ENCODE measurements at places on chromosomes 3 and 15. TPM values are rescaled to one million over a fixed set of nuclear protein-coding genes. Genes with fewer than 3 reads are reported as not detected.

- H3K27ac ChIP-seq, result no peak overlapping the region
- peaks cover 8% of the 10 kb centered on the region for H3K27me3 ChIP-seq
- no peaks in the 10 kb centered on the region for H3K36me3 ChIP-seq
- no peak for DNase-seq
- no peak overlapping the region for H3K4me3 ChIP-seq
- H3K4me1 ChIP-seq, result peaks cover 20% of the 10 kb centered on the region
Measured at GRCh38 chr3:9253327-9253726, 3.9 kb upstream of the SRGAP3 start.

GRCh38 chr15:57296473-57297162 is 79.7 kb upstream of the CGNL1 start:
- DNase-seq, result no peak
- H3K4me1 ChIP-seq, result peaks cover 3% of the 10 kb centered on the region
- H3K27ac ChIP-seq, result no peak overlapping the region
- H3K36me3 ChIP-seq, result peaks cover 5% of the 10 kb centered on the region
- H3K27me3 ChIP-seq, result no peaks in the 10 kb centered on the region

DNA sequence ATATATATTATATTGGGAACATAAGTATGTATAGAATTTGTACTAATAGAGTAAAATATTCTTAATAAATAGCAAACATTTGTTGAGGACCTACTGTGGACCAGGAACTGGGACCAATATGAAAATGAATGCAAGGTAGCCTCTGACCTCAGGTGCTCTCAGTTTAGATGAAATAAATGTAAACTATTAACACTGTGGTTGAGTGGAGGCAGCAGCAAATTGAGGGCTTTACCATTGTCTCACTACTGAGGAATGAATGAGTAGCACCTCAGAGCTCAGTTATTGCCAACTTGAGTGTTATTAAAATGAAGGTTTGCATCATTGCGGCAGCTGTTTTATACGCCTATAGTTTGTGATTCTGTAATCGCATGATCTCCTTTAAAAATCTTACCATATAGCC is 90.9 kb upstream of the CGNL1 start:
- H3K36me3 ChIP-seq, result peaks cover 57% of the 10 kb centered on the region
- no peak for DNase-seq
- no peaks in the 10 kb centered on the region for H3K27me3 ChIP-seq
- peaks cover 3% of the 10 kb centered on the region for H3K4me1 ChIP-seq
- H3K27ac ChIP-seq, result no peak overlapping the region

DNA sequence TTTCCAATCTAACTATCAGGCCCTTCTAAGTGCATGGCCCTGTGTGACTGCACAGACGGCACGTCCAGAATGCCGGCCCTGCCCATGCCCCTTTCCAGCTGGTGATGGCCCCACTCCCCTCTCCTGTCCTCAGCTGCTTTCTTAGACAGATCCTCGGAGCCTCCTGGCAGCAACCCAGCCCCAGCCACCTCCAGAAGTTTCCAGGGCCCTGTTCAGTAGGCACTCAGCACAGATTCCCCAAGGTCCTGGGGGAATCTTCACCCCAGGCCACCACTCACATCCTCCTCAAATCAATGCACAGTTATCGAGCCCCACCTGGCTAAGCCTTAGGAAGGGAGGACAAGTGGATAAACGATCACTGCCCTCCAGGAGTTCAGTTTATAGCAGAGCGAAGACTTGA is 1.4 kb upstream of the CRABP1 start:
- no peak overlapping the region for H3K27ac ChIP-seq
- H3K36me3 ChIP-seq, result no peaks in the 10 kb centered on the region
- DNase-seq, result no peak
- H3K4me1 ChIP-seq, result peaks cover 3% of the 10 kb centered on the region

- no peak for DNase-seq
- H3K27me3 ChIP-seq, result peaks cover 7% of the 10 kb centered on the region
- H3K27ac ChIP-seq, result no peak overlapping the region
- no peaks in the 10 kb centered on the region for H3K36me3 ChIP-seq
- no peak overlapping the region for H3K4me3 ChIP-seq
- no peaks in the 10 kb centered on the region for H3K4me1 ChIP-seq
Measured at GRCh38 chr3:87179642-87180041, 47.5 kb upstream of the CHMP2B start.

DNA sequence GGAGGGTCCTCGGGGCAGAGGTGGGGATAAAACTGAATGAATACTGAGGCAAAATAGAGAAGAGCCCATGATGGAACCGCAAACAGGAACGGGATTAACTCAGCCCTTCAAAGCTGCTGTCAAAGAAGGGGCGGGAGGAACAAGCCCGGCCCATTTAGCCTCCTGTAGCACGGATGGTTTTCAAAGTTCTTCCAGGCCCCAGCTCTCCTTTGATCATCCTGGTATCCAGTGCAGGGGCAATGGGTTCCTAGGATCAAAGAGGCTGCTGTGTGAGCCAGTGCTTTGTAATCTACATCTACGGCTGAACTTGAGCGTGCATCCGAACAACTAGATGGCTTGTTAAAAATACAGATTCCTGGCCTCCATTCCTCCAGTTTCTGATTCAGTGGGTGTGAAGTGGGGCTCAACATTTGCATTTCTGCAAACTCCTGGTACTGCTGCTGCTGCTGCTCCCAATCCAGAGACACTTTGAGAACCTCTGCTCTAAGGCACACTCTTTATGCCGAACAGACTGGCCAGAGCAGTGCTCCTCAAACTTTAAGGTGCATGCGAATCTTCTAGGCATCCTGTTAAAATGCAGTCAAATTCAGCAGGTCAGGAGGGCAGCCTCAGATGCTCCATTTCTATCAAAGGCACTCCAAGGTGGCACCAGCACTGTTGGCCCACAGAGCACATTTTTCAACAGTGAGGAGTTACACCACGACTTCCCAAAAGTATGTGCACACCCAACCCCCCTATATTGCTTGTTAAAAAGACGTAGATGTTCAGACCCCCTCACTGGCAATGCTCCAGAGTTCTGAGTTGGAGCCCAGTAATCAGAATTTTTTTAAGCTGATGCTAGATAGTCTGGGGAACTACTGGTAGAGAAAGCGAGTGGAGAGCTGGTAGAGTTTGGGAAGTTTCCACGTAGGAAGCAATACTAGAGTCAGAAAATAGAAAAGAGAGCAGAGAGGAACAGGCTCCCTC is 5.6 kb downstream of the GALNT15 start:
- DNase-seq, result no peak
- no peak overlapping the region for H3K4me3 ChIP-seq
- H3K36me3 ChIP-seq, result no peaks in the 10 kb centered on the region
- H3K27ac ChIP-seq, result no peak overlapping the region

DNA sequence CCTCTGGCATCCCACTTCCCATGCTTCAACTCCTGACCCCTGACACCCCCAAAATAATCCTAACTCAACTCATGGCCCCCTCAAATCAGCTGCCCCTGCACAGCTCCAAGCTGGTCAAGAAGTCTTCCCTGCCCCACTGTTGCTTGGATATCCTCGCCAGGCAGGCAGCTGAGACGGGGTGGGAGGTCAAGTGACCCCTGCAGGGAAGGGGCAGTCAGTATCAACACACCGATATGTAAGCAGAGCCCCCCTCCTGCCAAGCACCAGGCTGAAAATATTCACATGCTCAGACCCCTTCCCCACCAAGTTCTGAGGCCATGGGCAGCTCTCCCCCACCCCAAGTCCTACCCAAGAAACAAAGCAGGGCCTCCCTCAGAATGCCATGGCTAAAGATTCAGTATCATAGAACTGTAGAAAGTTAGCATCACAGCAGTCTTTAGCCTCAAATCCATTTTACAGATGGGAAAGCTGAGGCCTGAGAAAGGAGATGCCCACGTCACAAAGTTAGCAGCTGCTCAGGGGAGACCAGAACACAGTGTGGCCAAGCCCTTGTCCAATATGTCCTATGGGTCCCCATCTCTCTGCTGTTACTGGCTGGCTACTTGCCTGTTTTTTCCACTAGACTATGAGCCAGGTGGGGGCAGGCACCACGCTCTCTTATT is 67.8 kb downstream of the SLC12A8 start:
- H3K4me1 ChIP-seq, result peaks cover 24% of the 10 kb centered on the region
- DNase-seq, result no peak
- H3K36me3 ChIP-seq, result no peaks in the 10 kb centered on the region
- H3K4me3 ChIP-seq, result no peak overlapping the region
- H3K27ac ChIP-seq, result no peak overlapping the region
- peaks cover 29% of the 10 kb centered on the region for H3K27me3 ChIP-seq

GRCh38 chr3:139117883-139118760 is 73.4 kb upstream of the PRR23C start:
- no peaks in the 10 kb centered on the region for H3K4me1 ChIP-seq
- H3K27me3 ChIP-seq, result peaks cover 3% of the 10 kb centered on the region
- DNase-seq, result no peak
- H3K27ac ChIP-seq, result no peak overlapping the region
- H3K4me3 ChIP-seq, result no peak overlapping the region
- H3K36me3 ChIP-seq, result no peaks in the 10 kb centered on the region

DNA sequence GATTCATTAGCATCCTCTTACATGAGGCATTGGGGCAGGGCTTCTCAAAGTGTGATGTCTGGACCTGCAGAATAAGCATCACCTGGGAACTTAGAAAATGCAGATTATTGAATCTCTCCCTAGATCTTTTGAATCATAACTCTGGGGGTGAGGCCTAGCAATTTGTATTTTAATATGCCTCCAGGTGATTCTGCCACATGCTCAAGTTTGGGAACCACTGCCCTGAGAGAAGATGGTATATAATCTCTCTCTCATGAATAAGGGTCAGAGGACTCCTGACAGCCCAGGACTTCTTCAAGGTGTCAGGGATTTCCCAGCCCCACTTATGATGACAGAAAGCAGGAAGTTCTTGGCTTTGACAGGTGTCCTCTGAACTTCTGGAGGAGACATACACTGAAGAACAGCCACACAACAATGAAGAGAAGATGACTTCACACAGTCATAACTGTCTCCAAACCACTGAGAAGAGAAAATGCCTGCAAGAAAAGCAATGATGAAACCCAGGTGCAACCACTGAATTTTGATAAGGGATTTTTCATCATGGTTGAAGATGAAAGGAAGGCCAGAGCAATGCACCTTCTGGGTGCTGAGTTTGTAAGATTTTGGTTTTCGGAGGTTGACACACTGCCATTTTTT is 211.9 kb upstream of the MRPL3 start:
- peak; percentile 14 for DNase-seq
- H3K36me3 ChIP-seq, result no peaks in the 10 kb centered on the region
- H3K27me3 ChIP-seq, result peaks cover 7% of the 10 kb centered on the region
- peaks cover 8% of the 10 kb centered on the region for H3K4me1 ChIP-seq
- H3K27ac ChIP-seq, result peak overlapping the region; percentile 24
- H3K4me3 ChIP-seq, result no peak overlapping the region

DNA sequence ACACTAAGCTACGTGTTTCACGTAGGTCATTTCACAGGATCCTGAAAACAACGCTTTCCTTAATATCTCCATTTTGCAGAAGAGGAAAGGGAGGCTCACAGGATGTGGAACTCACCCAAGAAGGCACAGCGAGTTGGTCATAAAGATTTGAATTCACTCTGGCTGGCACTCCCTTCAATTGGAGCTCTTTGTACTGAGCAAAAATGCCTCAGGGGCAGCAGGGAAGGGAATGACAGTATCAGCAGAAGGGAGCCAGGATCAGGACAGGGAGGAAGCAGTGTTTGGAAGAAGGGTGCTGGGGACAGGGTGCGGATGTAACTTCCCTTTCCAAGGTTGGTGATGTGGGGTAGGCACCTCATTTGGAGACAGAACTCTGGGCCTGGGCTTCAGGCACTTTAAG is 1.1 kb upstream of the ST6GAL1 start:
- H3K4me3 ChIP-seq, result no peak overlapping the region
- no peak for DNase-seq
- H3K4me1 ChIP-seq, result peaks cover 27% of the 10 kb centered on the region
- no peak overlapping the region for H3K27ac ChIP-seq
- no peaks in the 10 kb centered on the region for H3K27me3 ChIP-seq

- H3K27ac ChIP-seq, result no peak overlapping the region
- no peak overlapping the region for H3K4me3 ChIP-seq
- no peak for DNase-seq
- H3K4me1 ChIP-seq, result no peaks in the 10 kb centered on the region
- no peaks in the 10 kb centered on the region for H3K36me3 ChIP-seq
- H3K27me3 ChIP-seq, result no peaks in the 10 kb centered on the region
Measured at GRCh38 chr3:25246913-25247312, 181.2 kb upstream of the RARB start.

DNA sequence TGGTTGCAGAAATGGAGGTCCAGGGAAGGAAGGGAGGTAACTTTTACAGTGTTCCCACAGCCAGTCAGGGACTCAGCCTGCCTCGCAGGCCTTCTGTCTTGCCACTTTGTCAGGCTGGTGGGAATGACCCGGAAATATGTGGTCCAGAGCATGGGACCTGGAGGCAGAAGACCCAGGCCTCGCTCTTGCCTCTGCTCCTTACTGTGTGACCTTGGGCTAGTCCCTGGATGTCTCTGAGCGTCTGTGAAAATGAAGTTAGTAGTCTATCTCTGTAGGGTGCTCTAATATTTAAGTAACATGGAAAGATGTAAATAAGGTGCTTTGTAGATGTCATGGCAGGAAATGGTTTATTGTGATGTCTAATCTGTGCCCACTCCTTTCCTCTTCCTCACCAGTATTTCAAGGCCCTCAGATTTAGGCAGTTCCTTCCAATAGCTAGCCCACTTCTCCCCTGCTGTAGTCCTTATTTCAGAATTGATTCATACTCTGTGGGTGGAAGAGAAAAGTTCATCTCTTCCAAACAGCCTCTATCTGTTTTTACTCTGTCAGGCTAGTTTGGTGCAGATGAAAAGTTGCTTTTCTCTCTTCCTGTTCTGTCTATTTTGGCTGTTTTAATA is 9.1 kb downstream of the CORO2B start:
- no peaks in the 10 kb centered on the region for H3K36me3 ChIP-seq
- H3K4me3 ChIP-seq, result no peak overlapping the region
- peak overlapping the region; percentile 21 for H3K27ac ChIP-seq

DNA sequence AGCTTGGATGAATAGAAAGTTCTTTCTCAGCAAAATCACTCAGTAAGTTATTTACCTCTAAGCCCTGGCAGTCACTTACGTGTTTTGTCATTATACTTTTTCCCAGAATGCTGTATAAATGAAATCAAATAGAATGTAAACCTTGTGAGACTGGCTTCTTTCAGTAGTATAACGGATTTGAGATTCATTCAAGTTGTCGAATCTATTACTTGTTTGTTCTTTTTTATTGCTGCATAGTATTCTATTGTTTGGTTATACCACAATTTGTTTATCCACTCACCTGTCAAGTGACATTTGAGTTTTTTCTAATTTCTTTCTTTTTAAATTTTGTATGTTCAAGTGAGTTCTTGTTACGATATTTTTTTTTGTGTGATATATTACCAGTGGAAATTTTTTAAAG is 381.6 kb downstream of the EDEM1 start:
- H3K4me1 ChIP-seq, result no peaks in the 10 kb centered on the region
- H3K4me3 ChIP-seq, result no peak overlapping the region
- H3K27me3 ChIP-seq, result peaks cover 3% of the 10 kb centered on the region
- DNase-seq, result no peak
- H3K27ac ChIP-seq, result no peak overlapping the region

DNA sequence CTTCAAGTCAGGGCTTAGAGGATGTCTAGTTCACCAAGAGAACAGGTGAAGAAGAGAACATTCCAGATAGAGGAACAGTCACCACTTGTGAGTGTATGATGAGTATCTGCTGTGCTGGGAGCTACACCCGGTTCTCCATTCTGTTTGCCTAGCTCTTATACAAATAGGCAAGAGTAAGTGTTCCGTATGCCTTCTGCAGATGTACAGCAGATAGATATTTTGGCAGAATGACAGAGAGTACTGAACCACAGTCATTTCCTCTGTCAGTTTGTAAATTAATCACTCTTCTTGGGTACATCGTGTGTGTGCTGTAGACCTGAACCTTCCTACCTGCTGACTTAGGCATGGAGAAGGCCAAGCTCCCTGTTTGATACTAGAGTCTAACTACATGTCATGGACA is 108.3 kb upstream of the CTDSPL start:
- H3K27me3 ChIP-seq, result peaks cover 13% of the 10 kb centered on the region
- no peak overlapping the region for H3K27ac ChIP-seq
- no peaks in the 10 kb centered on the region for H3K4me1 ChIP-seq
- no peak for DNase-seq
- H3K4me3 ChIP-seq, result no peak overlapping the region

KLHDC8B gene
- total RNA-seq, result 3.1 TPM

CLDN16 gene
- not detected for total RNA-seq

CTDSPL2 gene
- 80.7 TPM for total RNA-seq

ZBTB20 gene
- total RNA-seq, result 5.2 TPM
